ENCODE measurements at places on chromosomes 1 and 21.

DNA sequence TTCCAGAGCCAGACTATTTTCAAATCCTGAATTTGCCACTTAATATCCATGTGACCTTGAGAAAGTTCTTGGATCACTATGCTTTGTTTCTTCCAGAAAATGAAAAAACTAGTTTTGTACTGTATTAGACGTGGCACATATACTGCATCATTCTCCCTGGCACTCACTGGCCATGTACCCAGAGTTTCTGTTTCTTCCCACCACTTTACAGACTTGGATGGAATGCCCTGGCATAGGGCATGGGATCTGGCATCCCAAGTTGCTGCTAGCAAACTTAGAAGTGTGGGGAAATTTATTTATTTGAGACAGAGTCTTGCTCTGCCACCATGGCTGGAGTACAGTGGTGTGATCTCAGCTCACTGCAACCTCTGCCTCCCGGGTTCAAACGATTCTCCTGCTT lies 10.0 kb downstream of the KLF18 start:
- no peak for DNase-seq

DNA sequence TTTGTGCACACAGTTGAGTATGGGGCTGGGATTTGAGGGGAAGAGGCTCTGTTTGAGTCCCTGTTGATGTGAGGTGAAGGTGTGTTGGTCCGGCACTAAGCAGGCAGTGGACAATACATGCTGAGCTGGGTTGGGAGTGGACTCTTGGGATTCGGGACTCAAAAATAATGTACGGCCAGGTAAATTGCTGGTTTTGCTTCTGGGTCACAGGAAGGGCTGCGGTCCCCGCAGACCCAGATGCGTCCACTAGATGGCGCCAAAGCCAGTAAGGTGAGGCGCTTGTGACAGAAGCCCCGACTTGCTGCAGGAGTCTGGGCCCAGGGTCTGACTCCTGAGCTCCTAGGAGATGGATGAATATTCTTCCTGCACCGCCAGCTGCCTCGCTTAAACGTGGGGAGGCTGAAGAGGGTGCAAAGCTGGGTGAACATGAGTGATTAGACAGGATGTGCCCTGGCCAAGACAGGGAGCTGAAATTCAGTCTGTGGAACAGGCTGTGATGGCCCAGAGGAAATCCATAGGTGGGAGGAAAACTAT lies 61.4 kb downstream of the ACBD3 start:
- DNase-seq: peak; percentile 74

GRCh38 chr1:68036946-68037345 lies 13.5 kb downstream of the DIRAS3 start:
- DNase-seq: no peak

- no peak for DNase-seq
Measured at GRCh38 chr21:16789636-16790035, 723.2 kb upstream of the CXADR start.

DNA sequence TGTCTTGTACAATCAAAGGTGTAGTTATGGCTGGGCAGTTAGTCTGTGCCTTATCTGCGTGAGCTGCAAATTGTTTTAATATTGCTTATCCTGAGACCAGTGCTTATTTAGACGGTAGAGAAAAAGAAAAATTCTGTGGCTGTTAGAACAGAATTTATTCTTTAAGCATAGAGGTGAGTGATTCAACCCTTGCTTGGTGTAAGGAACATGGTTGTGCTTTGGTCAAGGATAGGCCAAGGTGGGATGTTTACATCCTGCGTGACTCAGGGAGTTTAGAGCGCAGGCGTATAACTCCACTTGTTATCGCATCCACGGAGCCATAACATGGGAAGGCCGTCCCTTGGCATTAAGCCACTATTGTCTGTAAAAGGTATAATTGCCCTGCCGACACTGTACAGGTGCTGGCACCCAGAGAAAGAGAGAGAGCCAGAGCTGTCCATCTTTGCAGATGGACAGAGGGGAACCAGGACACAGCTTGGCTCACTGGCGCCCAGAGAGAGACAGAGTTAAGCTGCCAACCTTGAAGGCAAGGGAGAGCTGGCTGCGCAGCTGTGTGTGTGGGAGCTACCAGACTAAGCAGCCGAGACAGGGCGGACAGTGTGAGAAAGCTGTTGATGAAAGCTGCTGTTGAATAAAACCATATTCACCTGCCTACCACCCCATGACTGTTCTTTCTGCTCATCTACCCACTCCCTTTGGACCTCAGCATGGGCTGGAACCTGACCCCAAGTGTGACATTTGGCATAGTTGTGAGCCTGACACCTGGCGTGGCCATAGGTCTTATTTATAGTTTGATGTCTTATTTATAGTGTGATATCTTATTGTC lies 200.4 kb downstream of the DYRK1A start:
- no peak for DNase-seq

DNA sequence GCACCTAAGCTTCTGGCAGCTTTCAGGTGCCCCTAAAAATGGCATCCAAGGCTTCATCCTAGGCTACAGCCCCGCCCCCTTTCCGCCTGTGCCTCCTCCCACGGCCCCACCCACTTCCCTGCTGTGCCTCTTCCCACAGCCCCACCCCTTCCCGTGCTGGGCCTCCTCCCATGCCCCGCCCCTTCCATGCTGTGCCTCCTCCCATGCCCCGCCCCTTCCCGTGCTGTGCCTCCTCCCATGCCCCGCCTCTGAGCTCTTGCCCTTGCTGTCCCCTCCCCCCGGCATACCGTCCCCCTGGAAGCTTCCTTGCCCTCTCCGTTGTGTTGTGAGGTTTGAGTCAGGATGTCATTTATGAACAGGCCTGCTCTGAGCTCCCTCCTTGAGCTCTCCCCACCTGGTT lies 228.5 kb upstream of the AJAP1 start:
- peak; percentile 37 for DNase-seq

DNA sequence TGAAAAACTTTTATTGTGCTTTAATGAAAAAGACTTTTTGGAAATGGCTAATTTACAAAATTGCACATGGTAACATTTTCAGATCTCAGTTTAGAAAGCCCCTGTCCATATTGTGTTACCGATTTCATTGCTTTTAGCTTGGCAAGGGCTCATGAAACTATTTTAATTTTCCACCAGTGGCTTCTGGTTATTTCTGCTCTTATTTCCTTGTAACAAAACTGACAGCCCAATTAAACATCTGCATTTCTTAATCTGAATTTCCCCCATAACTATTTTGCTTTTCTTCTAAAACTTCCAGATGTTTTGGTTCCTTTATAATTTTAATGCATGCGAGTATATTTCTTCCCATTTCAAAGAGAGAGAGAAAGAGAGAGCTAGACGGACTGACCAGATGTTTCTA lies 264.8 kb downstream of the PTPRC start:
- DNase-seq: no peak

- no peak for DNase-seq
Measured at GRCh38 chr1:167819849-167820683, 93.9 kb downstream of the ADCY10 start.

GRCh38 chr1:73205294-73205973 lies 923.1 kb upstream of the NEGR1 start:
- DNase-seq: no peak

GRCh38 chr21:36705679-36706481 lies 7.0 kb downstream of the SIM2 start:
- no peak for DNase-seq

GRCh38 chr1:224884361-224884801 lies 45.1 kb upstream of the DNAH14 start:
- DNase-seq: no peak

GRCh38 chr1:153389973-153390879 lies 647 bp downstream of the S100A8 start:
- DNase-seq: peak; percentile 5

GRCh38 chr1:147236448-147236847 lies 6.0 kb upstream of the CHD1L start:
- no peak for DNase-seq

GRCh38 chr1:50620680-50621329 lies 197.6 kb upstream of the DMRTA2 start:
- DNase-seq: no peak

- no peak for DNase-seq
Measured at GRCh38 chr1:155022927-155023236, 10.7 kb downstream of the DCST2 start.

DNA sequence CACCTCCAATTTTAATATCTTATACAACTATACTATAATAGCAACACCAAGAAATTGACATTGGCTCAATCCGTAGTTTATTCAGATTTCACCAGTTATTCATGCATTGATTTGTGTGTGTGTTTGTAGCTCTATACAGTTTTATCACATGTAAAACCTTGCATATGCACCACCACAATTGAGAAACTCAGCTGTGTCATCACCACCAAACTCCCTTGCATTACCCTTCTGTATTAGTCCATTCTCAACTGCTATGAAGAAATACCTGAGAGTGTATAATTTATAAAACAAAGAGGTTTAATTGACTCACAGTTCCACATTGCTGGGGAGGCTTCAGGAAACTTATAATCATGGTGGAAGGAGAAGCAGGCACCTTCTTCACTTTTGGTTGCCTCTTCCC lies 162.1 kb downstream of the PATJ start:
- DNase-seq: no peak

- DNase-seq: no peak
Measured at GRCh38 chr1:233042834-233043233, 92.4 kb downstream of the NTPCR start.

DNA sequence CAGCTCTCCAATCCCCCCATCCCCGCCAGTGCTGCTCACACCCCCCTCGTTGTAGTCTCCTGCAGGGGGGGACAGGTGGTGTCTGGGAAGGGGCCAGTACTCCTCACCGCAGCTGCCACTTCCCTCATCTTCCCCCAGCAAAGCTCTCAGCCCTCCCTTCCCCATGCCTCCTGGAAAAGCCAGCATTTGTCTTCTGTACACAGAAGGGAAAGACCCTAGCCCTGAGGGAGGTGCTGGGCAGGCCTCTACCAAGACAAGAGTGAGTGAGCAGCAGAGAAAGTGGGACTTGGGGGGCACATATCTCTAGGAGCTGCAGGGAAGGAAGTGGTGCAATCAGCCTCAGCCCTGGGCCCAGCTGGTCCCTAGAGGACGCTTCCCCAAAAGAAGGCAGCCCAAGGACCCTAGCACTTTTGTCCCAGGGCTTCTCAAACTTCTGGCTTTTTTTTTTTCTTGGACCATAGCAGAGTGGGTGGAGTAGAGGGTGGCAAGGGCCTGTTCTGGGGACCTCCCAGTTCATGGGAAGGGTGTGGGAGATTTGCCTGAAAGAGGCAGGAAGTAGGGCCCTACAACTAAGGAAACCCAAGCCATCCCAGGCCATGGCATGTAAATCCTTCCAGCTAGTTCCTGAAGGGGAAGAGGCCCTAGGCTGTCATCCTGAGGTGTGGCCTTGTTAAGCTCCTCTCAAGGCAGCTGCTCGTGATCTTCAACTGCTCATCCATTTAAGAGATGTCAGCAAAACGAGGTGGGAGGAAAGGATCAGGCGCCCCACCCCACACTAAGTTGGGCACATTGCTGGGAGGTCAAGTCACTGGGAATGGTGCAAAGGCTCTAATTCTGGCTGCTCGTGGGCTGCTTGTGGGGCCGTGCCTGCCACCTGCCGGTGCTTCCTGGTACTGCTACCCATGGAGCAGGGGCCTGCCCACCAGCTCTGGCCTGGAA lies 12.6 kb downstream of the ZC3H12A start:
- DNase-seq: peak; percentile 77

- DNase-seq: peak; percentile 65
Measured at GRCh38 chr1:11860587-11860986, 1.8 kb upstream of the NPPB start.

DNA sequence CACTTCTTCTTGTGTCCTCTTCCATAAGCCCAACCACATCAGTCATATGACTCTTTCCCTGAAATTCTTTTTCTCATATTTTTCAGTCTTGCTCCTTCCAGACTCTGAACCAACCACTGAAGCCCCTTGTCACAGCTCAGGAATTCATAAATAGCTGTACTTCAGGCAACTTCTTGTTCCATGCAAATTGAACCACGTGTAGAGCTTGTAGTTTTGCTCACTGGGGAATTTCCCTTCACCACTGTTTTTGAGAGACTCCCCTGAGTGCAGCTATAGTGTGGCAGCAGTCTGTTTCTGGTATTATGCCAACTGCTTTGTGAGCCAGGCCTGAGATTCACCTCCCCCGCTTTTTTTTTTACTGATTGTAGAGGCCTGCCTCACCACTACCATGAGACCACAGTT lies 150.3 kb upstream of the SPAG17 start:
- no peak for DNase-seq

DNA sequence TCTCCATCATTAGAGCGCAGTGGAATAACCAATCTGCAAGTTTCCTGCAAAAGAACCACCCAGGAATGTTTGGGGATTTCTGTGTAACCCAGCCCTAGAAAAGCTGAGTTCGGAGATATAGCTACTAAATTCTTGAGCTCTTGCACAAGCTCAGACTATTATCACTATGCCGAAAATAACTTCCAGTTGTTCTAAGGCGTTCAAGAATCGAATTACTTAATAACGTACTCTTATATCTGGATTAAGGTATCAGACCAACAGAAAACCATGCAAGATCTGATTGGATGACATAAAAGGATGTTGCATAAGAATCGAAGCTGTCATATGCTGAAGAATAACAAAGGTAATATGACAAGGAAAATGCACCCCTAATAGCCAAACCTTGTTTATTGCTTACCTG lies 7.5 kb upstream of the LAMC2 start:
- DNase-seq: no peak

GRCh38 chr1:218537122-218537913 lies 192.2 kb downstream of the TGFB2 start:
- no peak for DNase-seq

DNA sequence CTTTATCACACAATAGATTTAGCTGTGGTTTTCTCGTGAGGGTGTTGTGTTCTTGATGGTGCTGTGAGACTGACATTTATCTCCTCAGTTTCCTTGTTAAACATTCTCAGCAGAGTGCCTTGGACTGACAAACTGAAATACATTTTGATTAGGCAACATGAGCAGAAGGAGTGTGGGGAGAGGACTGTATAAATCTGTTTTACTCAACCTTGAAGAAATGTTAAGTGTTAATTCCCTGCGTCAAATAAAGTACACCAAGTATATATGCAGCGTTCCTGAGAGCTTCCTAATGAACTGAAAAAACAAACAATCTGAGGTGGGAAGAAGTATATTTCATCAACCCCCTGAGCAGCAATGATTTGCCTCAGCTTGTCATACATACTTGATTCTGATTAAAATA lies 540.3 kb upstream of the B3GALT2 start:
- DNase-seq: no peak

DNA sequence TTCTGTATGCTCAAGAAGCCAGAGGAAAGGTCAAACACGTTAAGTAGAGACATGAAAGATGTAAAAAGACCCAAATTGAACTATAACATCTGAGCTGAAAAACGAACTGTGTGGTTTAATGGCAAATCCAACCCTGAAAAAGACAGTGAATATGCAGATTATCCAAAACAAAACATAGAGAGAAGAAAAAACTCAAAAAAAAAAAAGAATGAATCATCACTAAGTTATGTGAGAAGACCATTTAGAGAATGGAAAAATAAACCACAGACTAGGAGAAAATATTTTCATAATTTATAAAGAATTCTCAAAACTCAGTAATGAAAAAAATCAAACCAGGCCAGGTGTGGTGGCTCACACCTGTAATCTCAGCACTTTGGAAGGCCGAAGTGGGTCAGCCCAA lies 253.3 kb downstream of the PLPP3 start:
- DNase-seq: no peak
